ENCODE measurements at places on chromosomes 1 and 21.

GRCh38 chr1:29343908-29344307 is 107.6 kb downstream of the PTPRU start:
- no peak for DNase-seq

DNA sequence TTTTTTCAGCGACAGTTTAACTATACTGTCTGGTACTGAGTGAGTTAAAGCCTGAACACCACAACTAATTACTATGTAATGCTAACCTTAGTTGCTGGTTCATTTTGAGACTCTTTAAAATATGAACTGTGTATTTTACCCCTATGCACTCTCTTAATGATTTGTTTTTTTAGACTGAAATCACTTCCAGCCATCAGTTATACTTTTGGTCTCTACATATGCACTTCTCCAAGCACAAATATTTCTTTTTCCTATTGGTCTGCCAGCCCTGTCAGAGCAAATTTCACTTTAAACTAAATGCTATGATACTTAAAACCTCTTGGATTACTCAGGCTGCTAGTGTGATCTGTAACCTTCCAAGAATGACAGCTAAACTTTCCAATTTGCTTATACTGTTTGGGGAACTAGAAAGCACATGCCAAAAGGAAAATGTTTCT is 38.1 kb upstream of the SCYL3 start:
- no peak for DNase-seq

GRCh38 chr1:204322339-204322868 is 37.3 kb downstream of the PLEKHA6 start:
- no peak for DNase-seq

GRCh38 chr1:193060938-193061337 is 1.5 kb downstream of the RO60 start:
- no peak for DNase-seq

DNA sequence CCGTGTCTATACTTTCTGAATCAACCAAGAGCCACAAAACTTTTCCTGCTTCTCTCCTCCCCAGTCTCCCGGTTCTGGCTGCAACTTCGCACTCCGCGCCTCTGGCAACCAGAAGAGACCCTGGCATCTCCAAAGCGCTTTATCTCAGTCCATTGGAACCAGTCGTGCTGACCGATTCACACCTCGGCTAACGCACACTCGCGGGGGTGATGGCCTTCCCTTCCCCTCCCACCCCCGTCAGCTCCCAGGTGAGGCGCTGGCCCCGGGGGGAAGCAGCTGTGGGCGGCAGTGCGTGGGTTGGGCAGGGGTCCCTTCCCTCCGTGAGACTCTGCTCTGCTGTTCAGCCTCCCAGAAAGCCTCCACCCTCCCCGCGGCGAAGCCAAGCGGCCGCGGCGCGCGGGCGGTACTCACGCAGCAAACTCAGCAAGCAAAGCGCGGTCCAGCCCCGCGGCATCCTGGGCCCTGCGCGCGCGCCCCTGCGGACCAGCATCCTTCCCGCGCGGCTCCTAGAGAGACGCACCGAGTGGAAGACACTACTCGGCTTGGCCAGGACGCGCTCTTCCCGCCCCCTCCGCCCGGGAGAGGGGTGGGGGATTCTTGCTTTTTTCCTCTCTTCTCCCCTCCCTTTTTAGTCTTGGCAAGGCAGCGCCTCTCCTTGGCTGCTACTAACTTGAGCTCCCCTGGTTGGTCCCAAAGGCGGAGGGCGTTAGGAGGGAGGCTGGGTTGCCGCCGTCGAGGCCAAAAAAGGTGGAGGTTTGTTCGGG is at the start of gene CD34:
CD34 (minus strand) TSS at position 535 of the 764 bp plus-strand sequence; CDS start at position 490, 45 bp downstream.
- peak; percentile 39 for DNase-seq

- DNase-seq, result peak; percentile 59
These were observed 9.6 kb downstream of the VPS26C start for GRCh38 chr21:37257511-37257966.
